ENCODE measurements at places on chromosomes 1 and 21.

DNA sequence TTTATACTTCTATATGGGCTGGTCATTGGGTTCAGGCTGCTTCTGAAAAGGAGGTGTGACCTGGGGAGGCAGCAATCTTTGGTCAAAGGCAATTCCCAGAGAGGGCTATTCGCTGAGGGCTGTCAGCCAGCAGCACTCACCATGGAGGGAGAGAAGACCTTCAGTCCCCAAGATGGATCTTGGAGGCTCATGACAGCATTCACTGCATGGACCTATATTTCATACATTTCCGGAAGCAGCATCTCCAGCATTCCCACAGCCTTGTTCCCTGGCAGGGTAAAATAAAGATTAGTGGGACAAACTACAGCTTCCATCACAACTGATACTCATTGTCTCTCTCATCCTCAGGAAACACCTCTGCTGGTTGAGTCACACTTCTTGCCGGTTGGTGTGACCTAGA lies 146.6 kb downstream of the CNIH3 start:
- DNase-seq, result no peak

GRCh38 chr1:211352985-211353515 lies 26.4 kb downstream of the TRAF5 start:
- no peak for DNase-seq

DNA sequence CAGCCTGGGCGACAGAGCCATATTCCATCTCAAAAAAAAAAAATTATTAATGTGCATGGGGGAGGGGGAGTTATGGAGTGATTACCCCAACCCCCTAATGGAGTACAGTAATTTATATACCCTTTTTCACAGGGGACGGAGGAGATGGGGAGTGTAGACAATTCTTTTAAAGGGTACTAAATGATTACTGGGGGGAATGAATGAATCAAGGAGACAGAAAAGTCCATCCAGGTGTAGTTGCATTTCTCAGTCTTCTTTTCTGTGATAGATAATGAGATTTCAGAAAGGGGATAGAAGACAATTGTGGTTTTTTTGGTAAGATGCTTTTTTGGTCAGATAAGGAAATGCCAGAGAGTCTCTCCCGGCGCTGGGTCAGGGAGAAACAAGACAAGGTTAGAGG lies 13.0 kb downstream of the OSBPL9 start:
- no peak for DNase-seq

DNA sequence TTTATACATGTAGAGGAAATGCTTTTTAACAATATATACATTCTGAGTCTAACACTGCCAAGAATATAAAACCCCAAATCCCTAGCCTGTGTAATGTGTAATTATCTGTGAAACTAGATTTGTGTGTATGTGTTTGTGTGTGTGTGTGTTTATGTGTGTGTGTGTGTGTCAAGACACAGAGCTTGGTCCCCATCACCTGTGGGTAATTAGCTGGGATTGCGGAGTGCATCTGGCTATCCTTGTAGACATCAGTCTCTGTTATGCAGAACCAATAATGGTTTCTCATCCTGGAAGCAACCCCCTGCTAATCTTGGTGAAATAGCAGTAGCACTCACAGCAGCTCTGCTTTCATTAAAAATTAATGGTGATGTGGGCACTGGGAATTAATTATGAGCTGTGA lies 26.3 kb upstream of the ST6GALNAC3 start:
- no peak for DNase-seq

- DNase-seq, result no peak
Measured at GRCh38 chr1:53303726-53304515, 23.9 kb downstream of the LRP8 start.

- DNase-seq, result no peak
Measured at GRCh38 chr1:43806183-43806582, 98.8 kb downstream of the ST3GAL3 start.

GRCh38 chr1:46301406-46301807 lies 2.0 kb downstream of the LRRC41 start:
- no peak for DNase-seq

DNA sequence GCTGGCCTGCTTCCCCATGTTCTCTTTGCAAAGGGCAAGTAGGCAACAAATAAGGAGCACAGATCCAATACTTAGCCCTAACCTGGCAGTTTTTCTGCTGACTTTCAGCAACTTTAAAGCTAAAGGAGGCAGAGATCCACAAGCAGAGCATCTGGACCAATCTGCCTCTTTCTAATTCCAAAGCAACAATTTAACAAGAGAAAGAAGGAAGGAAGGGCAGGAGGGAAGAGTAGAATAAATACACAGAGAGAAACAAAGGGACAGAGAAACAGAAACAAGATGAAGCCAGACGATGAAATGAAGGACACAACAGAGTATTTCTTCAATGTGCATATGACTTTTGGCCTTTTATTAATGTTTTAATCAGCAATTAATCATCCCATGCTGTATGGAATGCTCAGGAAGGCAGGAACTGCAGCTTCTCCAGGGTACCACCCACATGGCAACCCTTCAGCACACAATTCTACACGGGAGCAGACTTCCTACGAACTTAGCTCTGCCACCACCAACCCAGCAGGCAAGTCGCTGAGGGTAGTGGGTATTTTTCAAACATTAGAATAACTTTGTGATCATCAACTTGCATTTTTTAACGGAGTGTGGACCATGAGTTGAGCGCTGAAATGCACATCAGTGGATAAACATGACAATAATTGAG lies 15.3 kb downstream of the CLCC1 start:
- DNase-seq, result no peak

DNA sequence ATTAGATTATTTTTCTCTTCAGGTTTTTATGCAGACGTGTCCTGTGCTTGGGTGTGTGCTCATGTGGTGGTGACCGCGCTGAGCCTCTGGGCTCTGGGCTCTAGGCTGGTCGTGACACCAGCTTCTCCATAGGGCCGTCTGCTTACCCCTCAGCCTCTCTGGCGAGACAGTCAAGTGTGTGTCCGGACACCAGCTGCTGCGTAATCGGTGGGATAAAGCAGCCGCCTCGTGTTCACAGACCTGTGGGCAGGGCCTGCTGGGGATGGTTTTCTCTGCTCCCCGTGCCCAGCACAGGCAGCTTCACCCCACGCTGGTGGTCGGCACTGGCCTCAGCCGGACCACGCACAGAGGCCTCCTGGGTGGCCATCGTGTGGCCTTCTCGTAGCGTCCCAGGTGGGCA lies 33.6 kb upstream of the DIP2A start:
- DNase-seq, result no peak

DNA sequence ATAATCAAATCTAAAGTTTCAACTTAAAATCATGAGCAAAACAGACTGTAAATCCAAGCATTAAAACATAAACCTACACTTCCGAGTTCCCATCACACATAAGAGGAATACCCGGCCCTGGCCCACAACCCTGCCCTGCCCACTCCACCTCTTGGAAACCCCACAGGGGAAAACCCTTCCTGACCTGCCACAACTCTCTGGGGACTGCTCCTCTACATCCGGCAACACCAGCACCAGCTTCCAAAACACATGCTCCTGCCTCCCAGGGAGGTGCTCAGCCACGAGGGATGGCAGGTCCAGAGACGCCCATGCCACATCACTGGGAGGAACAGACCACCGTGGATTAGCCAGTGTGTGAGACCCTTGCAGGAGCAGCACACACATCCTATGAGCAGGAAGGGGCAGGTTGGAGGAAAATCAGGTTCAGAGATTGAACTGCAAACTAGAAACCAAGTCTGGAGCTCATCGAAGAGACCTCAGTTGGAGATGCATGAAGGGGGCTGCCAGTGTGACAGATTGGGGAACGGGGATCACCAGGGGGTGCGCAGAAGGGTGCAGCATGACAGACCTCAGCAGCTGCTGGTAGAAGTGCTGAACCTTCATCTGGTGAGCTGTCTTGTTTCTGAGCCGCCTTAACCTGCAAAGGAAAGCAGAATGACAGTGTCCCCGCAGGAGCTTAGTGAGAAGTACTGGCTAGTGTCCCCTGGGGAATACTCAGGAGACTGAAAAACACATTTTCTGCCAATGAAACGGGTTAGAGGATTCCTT lies 25.8 kb upstream of the LSS start:
- no peak for DNase-seq
